ENCODE measurements at places on chromosomes 3 and 15.

- DNase-seq: no peak
These were observed 9.9 kb downstream of the TRAK1 start for GRCh38 chr3:42101048-42101447.

GRCh38 chr15:42012241-42012640 is 8.6 kb downstream of the PLA2G4E start:
- DNase-seq: no peak

- no peak for DNase-seq
These were observed 53.3 kb downstream of the SLC7A14 start for GRCh38 chr3:170532573-170532972.

DNA sequence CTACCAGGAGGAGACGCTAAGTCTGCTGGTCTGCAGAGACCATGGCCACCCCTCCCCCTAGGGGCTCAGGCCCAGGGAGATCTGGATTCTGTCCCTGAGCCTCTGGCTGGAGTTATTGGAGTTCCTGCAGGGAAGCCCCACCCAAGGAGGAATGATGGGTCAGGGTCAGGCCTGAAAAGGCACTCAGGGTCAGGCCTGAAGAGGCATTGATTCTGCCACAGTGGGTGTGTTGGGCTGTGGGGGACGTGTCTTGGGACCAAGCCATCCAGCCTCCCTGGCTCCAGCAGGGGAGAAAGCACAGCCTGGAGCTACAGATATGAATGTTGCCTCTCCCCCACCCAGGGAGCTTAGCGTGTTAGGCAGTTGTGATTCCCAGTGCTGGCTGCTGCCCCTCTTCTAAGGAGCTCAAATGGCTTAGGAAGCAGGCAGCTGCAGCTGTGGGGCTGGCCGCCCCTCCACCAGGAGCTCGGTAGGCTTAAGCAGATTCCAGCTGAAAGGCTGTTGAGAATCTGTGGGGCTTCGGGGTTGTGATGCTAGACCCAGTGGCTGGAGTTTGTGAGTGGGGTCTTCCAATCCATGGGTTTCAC is 176.7 kb downstream of the CHL1 start:
- no peak for DNase-seq

DNA sequence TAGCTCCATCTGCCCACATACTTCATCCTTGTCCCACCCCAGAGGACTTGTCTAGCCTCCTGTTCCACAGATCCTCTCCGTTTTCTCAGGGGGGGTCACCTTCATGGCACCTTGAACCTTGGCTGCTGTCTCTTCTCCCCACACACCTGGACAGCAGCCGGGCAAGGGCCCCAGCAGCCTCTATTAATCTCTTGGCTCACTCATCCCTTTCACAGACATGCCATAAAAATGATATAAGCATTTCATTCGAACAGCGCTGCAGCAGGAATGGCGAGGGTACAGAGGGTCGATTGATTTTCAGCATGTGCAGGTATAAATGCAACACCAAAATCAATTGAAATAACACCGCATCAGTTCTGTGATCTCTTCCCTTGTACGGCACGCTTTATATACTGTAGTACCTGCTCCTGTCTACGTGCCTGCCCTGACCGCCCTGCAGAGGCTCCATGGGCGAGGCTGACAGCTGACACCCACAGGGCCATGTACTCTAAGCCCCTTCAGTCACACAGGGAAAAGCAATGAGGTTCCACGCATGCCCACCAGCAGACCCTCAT is 209.9 kb downstream of the NTRK3 start:
- no peak for DNase-seq

GRCh38 chr3:70824078-70824477 is 511.6 kb upstream of the MDFIC2 start:
- DNase-seq: no peak

Data from head of caudate nucleus (tissue), 42 donors.